ENCODE measurements at places on chromosomes 12 and 14. TPM values are rescaled to one million over a fixed set of nuclear protein-coding genes. Genes with fewer than 3 reads are reported as not detected.

Gene KLRD1
- 1.5 TPM for total RNA-seq

DNA sequence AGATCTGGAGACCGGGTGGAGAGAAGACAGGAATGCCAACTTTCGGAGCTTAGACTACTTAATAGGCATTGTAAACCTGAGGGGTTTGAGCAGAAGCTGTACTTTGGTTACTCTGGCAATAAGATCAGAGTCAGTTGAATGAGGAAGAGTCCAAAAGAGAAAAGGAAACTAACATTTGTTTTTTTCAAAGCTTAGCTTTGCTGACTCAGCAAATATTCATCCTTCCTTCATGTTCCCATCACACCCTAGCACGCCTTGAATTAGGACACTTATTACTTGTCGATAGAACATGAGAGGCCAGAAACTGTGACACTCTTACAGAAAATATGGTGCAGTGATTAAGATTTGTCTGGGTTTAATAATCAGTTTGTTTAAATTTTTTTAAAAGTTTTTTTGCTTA lies 266.9 kb upstream of the ATP2B1 start:
- H3K27ac ChIP-seq = no peak overlapping the region
- H3K4me1 ChIP-seq = peaks cover 19% of the 10 kb centered on the region
- no peak for DNase-seq
- H3K36me3 ChIP-seq = no peaks in the 10 kb centered on the region
- H3K4me3 ChIP-seq = no peak overlapping the region

DNA sequence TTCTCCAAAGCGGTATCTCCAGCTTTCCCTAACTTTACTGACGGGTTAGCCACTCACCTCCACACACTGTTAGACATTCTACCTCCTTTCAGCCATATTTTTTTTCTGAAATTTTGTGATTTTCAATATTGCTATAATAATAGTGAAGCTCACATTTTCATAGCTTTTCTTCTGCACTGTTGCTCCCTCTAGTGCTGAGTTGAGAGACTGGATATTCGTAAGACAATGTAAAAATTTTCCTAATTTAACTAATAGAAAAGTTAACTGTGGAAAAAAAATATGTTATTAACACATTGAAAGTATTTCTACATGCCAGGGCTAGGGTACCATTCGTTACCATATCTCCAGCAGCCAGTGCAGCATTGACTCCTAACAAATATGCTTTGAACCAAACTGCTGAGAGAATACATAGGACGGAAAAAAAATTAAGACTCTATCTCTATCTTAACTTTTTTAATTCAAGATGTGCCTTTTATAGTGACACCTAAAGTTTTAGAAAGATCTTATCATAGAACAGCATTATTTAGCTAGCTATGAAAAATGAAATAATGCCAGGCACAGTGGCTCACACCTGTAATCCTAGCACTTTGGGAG lies 48.7 kb upstream of the ABCC9 start:
- no peak overlapping the region for H3K4me3 ChIP-seq
- H3K36me3 ChIP-seq = no peaks in the 10 kb centered on the region
- no peak overlapping the region for H3K27ac ChIP-seq
- no peaks in the 10 kb centered on the region for H3K27me3 ChIP-seq
- DNase-seq = peak; percentile 22
- no peaks in the 10 kb centered on the region for H3K4me1 ChIP-seq

Gene ZDHHC22
- not detected for total RNA-seq

Gene CKAP4
- 41.8 TPM for total RNA-seq

GRCh38 chr12:99611117-99611516 lies 36.4 kb upstream of the GARIN6 start:
- H3K27me3 ChIP-seq = no peaks in the 10 kb centered on the region
- no peak overlapping the region for H3K4me3 ChIP-seq
- H3K27ac ChIP-seq = no peak overlapping the region
- no peaks in the 10 kb centered on the region for H3K36me3 ChIP-seq
- H3K4me1 ChIP-seq = no peaks in the 10 kb centered on the region

Gene SMOC1
- 12.7 TPM for total RNA-seq

GRCh38 chr12:107169200-107169599 lies 75.9 kb upstream of the CRY1 start:
- no peaks in the 10 kb centered on the region for H3K36me3 ChIP-seq
- H3K4me1 ChIP-seq = no peaks in the 10 kb centered on the region
- no peak overlapping the region for H3K4me3 ChIP-seq
- DNase-seq = no peak

DNA sequence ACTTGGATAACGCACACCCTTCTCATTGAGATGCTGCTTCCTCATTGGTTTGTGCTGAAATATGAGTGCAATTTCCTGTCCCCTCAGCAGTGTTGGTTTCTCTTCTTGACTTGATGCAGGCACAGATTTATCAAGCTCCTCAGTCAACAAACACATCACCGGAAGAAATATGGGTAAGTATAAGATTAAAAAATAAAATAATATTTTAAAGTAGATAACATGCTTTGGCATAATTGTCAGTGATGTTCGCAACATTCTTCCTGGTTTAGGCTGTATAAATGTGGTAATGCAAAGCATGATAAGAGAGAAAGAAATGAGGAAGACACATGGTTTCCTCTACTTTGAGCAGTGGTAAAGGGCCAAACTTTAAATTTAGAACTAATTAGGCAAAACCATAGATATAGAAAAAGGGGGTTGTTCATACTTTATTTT lies at the start of gene GPR65:
GPR65 (plus strand) TSS at position 86 of the 432 bp plus-strand sequence. CDS start 5,713 bp downstream, outside the sequence.
- peak within 1 kb of the TSS; percentile 30 for H3K27ac ChIP-seq
- H3K4me1 ChIP-seq = no peaks in the 10 kb centered on the region
- no peak within 1 kb of the TSS for H3K4me3 ChIP-seq
- DNase-seq = no peak
- no peaks in the 10 kb centered on the region for H3K27me3 ChIP-seq

Gene SLC39A9
- 68.4 TPM for total RNA-seq

DNA sequence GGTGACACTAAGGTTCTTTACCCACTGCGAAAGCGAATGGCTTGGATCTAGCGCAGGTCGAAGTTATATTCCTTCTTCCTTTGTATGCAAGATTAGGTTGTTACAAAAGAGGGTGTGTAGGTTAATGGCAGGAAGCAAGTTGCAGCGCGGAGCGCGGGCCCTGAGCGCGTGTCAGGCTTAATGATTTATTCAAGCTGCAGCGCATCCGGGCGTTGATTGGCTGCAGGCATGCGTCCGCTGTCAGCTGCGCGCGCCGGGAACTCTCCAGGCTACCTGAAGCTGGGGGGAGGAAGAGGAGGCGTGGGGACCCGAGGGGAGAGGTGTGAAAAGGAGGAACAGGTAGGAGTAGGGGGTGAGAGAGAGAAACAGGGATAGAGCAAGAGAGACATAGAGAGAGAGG lies 7.4 kb downstream of the ASCL1 start:
- H3K4me1 ChIP-seq = no peaks in the 10 kb centered on the region
- H3K36me3 ChIP-seq = no peaks in the 10 kb centered on the region
- DNase-seq = no peak
- peak overlapping the region; percentile 37 for H3K4me3 ChIP-seq
- H3K27ac ChIP-seq = no peak overlapping the region
- H3K27me3 ChIP-seq = peaks cover 55% of the 10 kb centered on the region

Gene NFATC4
- total RNA-seq = 132 TPM

Gene STYK1
- total RNA-seq = not detected

Gene MAP3K12
- total RNA-seq = 69.4 TPM

DNA sequence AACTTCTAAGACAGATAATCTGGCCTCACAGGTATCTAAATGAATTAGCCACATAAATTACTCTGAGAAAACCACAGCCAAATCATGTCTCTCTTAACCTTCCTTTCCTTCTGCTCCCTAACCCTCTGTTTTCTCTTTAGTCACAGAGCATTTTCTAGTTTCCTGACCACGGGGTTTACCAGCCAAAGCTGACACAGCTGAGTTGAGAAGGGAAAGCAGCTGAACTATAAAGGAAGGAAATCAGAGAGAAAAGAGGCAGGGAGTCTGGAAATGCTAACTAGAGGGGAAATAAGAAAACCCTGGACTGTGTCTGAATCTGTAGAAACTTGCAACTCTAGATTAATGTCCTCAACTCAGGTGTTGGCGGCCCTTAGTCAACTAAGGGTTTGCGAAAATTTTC lies 24.4 kb downstream of the ANKS1B start:
- H3K36me3 ChIP-seq = no peaks in the 10 kb centered on the region
- DNase-seq = no peak
- no peak overlapping the region for H3K27ac ChIP-seq
- H3K4me3 ChIP-seq = no peak overlapping the region
- H3K27me3 ChIP-seq = no peaks in the 10 kb centered on the region

Gene TAS2R7
- not detected for total RNA-seq

DNA sequence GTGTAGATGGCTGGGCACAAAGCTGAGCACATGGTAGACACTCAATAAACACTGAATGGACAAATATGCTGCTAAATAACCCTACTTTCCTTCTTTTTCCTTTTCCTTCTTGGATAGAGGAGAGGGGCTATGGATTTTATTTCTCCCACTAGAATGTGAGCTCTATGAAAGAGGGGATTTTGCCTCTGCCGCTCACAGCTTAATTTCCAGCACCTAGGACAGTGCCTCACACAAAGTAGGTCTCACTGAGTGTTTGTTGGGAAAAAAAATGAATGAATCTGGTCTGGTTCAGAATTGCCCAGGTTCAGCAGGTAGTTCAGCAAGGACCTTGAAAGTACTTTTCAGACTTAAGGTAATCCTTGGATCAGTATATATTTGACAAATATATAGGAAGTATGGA lies 65.5 kb downstream of the WSCD2 start:
- no peak overlapping the region for H3K4me3 ChIP-seq
- H3K27me3 ChIP-seq = no peaks in the 10 kb centered on the region
- no peaks in the 10 kb centered on the region for H3K36me3 ChIP-seq
- no peaks in the 10 kb centered on the region for H3K4me1 ChIP-seq

- no peaks in the 10 kb centered on the region for H3K36me3 ChIP-seq
- no peak overlapping the region for H3K4me3 ChIP-seq
- no peaks in the 10 kb centered on the region for H3K27me3 ChIP-seq
- no peak for DNase-seq
- no peaks in the 10 kb centered on the region for H3K4me1 ChIP-seq
Observed at GRCh38 chr14:22656945-22657731, 13.0 kb upstream of the OR6J1 start.

DNA sequence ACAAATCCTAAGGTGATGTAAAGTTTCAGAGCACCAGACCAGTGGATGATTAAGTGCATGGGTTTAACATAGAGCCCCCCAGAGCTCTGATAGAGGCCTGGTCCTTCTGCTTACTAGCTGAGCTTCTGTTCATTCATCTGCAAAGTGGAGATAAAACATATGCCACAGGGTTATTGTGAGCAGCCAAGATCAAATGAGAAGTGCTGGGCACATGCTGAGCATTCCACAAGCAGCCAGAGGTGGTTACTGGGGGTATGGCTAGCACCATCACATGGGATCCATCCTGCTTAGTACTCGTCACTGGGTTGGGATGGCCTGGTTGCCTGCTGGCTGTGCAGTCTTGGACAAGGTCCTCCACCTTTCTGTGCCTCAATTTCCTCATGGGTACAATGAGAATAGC lies 18.0 kb upstream of the SMUG1 start:
- no peaks in the 10 kb centered on the region for H3K4me1 ChIP-seq
- no peak for DNase-seq
- no peaks in the 10 kb centered on the region for H3K27me3 ChIP-seq
- H3K4me3 ChIP-seq = no peak overlapping the region
